ENCODE measurements at places on chromosomes 12 and 14. TPM values are rescaled to one million over a fixed set of nuclear protein-coding genes. Genes with fewer than 3 reads are reported as not detected.

DNA sequence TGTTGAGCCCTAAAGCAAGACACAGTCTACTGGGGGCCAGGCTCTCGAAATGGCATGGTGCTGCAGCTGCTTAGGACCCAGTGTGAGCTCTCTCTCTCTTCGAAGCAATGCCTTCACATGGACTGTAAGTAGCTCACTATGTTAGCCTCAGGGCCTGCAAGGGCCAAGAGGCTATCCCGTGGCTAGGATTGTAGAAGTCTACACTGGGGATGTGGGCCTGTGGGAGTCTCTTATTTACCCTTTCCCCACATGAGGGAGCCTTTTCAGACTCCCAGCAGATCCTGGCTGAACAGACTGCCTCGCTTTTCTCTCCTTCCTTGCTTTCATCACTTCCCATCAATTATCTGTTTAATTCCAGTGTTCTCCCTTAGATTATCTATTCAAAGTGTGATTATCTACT lies 101.4 kb downstream of the GPR65 start:
- DNase-seq: no peak

DNA sequence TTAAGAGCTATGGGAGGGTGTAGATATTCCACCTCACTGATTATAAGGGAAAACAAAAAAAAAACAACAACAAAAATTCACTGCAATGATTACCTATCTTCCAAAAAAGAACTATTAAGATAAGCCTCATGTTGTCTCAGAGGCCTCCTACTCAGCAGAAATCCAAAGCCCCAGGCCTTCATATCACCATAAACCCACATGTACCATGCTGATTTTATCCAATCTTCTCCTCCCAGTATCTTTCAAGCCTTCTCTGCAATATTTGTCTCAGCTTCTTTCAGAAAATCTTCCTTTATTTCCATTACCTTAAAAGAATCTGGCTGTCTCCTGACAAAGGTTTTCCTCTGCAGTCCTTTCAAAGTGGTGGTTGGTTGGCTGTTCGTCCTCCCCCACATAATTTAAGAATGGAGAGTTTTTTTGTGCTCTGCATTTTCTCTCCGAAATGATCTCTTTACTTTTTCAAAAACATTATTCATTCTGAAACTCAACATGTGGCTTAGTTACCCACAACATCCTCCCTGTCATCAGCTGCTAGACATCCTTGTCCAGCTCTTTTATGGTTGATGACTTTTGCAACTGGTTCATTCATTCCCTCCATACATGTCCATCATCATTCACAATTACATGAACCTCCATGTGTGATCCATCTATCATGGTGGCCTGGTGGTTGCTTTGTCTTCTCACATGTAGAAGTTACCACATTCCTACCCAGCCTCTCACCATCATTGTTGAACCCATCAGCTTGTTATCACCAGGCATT lies 2.9 kb upstream of the EPYC start:
- no peak for DNase-seq

GRCh38 chr12:50914872-50915484 lies 37.4 kb upstream of the HIGD1C start:
- DNase-seq: no peak

DNA sequence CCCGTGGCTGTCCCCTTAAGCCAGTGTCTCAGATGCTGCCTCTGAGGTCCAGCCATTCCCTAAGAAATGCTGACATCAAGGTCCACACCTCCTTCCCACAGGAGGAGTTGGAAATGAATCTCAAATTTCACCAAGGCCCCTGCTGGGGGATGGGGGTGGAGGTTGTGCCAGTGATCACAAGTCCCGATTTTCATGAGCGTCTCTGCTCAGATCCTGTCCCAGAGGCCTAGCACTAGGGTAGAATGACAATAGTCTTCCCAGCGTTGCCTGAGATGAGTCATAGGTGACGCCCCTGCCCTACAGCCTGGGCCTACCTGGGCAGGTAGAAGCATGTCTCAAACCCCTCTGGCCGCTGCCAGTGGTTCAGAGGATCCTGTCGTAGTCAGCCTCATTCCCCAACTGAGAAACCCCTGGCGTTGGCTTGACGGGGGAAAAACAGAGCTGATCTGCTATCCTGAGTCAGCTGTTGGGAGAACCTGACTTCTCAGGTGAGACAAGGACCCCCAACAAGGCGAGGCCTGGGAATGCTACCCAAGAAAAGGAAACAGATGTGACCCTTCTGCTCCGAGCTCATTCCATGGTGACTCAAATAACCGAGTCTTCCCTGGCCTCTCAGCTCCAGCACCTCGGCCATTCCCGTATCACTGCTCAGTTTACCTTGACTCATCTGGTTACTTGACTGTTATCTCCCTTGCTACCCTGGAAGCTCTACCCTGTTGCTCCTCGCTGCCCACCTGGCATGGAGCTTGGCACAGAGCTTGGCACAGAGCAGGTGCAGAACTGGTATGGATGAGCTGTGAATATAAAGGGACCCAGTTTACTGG lies 21.8 kb upstream of the SPPL3 start:
- no peak for DNase-seq

- no peak for DNase-seq
Observed at GRCh38 chr12:5071496-5071895, 27.8 kb downstream of the KCNA5 start.

DNA sequence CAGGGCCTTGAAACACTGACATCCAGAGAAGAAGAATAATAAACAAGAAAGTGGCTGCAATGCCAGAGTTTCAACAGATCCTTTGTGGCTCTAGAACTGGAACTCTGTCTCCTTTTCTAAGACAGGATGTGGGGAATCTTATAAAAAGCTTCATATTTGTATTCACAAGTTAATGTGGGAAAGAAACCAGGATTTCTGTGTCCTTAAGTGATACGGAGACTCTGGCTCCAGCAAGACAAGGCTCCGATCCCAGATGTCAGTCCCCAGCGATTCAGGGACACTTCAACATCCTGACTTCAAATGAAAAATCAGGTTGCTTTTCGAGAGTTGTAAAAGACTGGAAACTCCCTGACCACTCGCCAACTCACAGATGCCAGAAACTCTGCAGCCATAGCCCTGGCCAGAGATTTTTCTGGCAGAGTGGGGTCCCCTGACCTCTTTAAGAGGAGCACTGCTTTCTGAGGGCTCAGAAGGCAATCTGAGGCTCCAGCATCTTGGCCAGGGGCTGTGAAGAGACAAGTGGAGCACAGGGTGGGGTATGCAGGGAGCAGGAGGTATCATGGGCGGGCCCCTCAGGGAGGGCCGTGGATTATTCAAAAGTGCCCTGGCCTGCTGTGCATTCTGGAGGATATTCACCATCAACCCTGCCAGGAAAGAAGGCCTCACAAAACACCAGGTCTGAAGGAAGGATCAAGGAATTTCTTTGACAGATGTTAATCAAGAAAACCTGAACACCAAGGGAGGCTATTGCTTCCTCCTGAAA lies 53.3 kb downstream of the TMX1 start:
- DNase-seq: no peak

DNA sequence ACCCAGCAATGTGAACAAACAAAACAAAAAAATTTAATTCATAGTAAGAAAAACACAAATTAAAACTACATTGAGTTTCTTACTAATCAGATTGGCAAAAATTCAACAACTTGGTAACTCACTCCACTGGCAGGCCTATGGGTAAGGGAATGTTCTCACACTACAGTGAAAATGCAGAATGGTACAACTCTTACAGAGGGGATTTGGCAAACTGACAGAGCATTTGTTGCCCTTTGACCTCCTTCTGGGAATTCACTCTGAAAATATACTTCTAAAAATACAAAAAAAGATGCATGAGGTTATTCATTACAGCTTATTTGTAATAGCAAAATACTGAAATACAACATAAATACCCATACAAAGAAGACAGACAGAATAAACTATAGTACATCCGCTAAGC lies 32.8 kb downstream of the ABCD2 start:
- DNase-seq: no peak

- no peak for DNase-seq
Observed at GRCh38 chr14:30855345-30856037, 18.9 kb upstream of the COCH start.

- DNase-seq: no peak
Observed at GRCh38 chr12:113197518-113198077, 12.1 kb downstream of the RITA1 start.

DNA sequence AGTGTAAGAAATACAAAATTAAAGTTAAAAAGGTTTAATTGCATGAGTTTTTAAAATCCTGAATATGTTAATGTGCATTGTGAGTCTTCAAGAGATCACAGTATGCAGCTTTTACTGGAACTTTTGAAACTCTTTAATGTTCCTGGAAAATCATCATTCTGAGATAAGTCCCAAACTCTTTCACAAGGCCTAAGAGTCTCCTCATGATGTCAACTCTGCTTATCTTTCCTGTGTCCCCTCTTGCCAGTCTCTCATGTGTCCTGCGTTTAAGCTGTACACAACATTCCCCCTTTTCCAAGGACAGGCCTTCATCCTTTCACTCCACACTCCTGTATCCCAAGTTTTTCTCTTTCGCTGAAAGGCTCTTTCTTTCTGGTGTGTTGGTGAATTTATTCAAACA lies 380.1 kb downstream of the SOX5 start:
- DNase-seq: no peak

- no peak for DNase-seq
Observed at GRCh38 chr12:84637926-84638325, 274.7 kb downstream of the SLC6A15 start.

DNA sequence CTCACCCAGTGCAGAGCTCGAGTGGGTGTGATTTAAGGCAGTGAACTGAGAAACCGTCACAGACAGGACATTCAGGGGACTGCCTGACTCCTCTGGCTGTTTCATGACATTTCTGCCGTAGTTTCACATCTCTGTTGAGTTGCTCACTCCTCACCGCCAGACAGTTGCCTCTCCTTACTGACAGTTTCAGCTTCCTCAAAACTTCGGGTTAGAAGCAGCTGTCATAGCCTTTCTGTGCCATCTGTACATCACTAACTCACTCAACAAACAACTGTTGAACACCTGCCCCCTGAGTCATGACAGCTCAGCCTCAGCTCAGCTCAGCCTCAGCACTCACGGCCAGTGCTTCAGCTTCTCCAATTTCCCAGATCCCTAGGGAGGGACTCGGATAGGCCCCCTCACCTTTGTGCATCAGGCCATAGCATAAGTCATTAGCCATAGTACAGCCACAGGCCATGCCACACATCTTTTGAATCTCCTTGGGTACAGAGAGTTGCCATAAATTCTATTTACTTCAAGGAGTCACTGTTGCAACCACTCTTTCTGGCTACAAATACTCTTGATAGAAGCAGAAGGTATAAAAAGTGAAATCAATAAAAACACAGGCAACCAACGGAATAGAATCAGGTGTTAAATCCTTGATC lies 6.2 kb upstream of the SLC15A4 start:
- peak; percentile 30 for DNase-seq

- DNase-seq: peak; percentile 34
Observed at GRCh38 chr12:76037130-76038103, 5.8 kb upstream of the PHLDA1 start.

GRCh38 chr12:2360630-2361170 lies 307.9 kb downstream of the CACNA1C start:
- DNase-seq: no peak

DNA sequence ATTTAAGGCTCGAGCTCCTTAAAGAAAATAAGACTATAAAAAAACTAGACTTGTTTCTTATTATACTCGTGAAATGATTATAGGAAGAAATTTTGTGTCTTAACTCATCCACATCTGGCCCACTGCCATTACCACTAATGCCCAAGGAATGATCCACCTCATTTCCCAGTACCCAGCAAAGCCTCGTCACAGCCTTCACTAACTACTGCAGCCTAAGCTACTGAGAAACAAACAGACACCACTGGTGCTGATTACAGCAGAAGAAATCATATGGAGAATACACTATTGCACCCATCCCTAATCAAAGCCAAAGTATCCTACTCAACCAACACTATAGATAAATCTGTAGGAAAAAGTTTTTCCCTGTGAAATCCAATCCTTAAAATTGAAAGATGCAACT lies 205.3 kb upstream of the NAV3 start:
- no peak for DNase-seq

DNA sequence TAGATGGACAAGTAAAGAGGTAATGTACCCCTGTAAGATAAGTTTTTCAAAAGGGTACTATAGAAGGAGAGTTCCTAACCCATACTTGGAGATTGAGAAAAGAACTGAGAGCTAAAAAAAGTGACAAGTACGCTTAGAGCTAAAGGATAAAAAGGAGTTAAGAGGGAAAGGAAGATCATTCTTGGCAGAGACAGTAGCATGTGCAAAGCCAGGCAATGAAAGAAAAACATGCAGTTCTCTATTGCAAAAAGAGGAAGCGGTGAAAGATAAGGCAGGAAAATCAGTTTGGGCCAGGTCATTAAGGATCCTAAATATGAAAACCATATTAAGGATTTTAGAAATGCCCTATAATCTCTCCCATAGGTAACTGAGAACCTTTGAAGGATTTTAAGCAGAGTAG lies 500.4 kb upstream of the GARIN6 start:
- DNase-seq: no peak

- no peak for DNase-seq
Observed at GRCh38 chr12:12749433-12749832, 32.3 kb downstream of the CDKN1B start.

GRCh38 chr14:86221000-86221399 lies 691.1 kb downstream of the FLRT2 start:
- DNase-seq: no peak

GRCh38 chr12:56224954-56225353 lies 812 bp downstream of the NABP2 start:
- no peak for DNase-seq

- DNase-seq: no peak
Observed at GRCh38 chr12:69671597-69671996, 27.5 kb downstream of the BEST3 start.

DNA sequence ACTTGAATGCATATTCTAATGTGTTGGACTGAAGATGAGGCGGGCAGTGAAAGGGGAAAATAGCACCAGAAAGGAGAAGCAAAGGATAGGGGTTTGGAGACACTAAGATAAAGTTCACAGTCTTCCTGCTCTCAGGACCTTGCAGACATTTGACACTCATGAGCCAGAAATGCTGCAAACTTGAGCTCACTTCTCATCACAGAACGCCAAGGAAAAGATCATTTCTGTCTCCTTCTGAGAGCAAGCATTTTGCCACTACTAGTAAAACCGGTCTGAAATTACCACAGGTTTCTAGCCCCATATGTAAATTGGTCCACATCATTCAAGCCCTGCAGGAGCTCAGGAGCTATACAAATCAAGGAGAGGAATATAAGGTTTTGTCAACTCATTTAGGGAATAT lies 44.6 kb upstream of the ANO2 start:
- no peak for DNase-seq

DNA sequence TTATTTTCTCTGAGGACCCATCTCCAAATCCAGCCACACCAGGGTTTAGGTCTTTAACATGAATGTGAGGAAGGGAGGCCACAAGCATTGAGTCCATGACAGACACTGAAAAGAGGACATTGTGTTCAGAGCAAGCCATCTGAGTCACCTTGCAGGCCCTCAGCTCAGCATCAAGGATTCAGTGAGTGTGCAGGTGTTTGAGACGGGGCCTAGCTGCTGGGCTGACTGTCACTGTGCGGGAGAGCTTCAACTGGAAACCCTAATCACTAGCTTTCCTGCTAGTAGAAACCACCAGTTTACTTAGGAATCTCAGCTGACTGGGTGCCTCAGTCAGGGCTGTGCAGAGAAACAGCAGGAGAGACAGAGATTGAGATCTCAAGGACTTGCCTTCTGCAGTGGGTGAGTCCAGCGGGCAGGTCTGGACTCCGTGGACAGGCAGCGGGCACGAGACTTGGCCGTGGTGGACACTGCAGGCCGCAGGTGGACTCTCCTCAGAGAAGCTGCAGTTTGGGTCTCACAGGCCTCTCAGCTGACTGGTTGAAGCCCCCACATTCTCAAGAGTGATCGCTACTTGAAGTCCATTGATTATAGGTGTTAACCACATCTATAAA lies 86.1 kb upstream of the DYNC1H1 start:
- DNase-seq: no peak

The ZC3H14 gene
- total RNA-seq: 37.4 TPM

The KRT71 gene
- not detected for total RNA-seq

The CD163 gene
- not detected for total RNA-seq

The ASPG gene
- total RNA-seq: not detected

The SMCO2 gene
- total RNA-seq: 0.60 TPM

Data from activated CD4-positive, alpha-beta memory T cell treated with anti-CD3 and anti-CD28 coated beads, Interleukin-2, amount 10 ng/mL, durations not matched to agents 7 days and 5 days (primary cell).